Osteocyte (in vitro differentiated cells): ENCODE measurements at places on chromosomes 13 and 19.

DNA sequence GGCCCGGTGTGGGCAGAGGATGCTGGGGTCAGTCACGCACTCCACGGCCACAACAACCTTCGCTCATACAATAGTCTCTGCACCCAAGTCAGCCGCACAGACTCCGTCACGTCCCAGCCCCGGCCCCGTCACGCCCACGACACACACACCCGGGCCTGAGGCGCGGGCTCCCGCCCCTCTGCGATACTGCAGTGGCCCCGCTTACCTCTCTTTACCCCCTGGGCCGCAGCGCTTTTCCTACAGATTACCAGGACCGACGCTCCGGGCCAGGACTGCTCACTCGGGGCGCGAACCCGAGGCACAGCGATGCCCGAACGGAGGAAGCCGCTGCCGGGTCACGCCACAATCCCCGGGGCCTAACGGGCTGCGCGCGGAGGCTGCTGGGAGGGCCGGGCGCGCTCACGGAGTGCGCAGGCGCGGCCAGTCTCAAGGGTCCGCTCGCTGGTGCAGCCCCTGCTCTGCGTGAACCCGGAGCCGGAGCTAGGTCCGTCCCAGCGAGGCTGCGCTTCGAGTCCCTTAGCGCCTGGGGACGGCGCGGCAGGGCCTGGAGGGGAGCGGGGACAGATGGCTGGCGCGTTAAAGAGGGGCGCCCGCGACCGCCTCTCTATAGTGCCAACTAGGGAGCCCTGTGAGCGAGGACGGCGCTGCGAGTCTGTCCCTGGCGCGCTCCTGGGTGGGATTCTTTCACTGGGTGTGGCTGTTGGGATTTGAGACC, at the start of gene ZFP82:
ZFP82 (minus strand) TSS at position 358 of the 715 bp plus-strand sequence. CDS start 8,855 bp downstream, outside the sequence.
- DNase-seq: peak; percentile 95

DNA sequence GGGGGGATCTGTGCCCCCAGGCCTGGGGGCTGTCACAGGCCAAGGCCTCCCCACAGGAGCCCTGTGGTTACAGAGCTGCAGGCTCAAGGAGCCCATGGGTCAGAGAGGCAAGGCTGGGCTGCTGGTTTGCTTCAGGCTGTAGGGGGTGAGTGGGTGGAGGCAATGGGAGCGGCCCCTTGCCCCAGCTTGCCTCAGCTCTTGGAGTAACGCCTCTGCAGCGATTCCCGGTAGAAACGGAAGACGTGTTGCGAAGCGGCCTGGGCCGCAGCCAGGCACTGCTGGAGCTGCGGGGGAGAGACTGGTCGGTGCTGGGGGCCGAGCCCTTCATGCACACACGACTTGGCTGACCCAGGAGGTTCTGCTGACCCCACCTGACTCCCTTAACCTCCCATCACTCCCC, 10.1 kb downstream of the TMEM91 start:
- no peak for DNase-seq

DNA sequence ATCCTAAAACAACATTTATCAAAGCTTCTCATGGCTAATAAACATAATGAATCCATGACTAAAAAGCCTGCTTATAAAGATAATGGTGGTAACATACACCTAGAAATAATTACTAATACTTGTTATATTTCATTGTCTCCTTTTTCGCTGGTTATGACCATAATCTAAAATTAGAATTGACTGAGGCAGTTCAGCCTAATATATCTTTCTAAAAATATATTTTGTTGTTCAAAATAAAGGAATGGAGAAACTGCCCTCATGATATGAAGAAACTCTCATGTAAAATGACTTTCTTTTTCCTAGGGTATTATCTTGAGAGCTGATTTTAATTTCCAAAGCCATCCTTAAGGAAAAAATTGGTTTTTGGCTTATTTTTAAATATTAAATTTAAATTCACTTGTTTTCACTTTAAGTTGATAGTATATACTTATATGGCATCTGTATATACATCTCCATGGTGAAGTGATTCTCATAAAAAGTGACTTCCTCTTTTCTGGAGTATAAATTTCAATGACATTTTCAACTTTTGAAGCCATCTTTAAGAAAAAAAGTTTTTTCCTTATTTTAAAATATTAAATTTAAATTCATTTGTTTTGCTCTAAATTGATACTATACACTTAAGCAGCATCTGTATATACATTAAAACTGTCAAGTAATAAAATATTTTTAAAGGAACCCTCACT, 204.6 kb downstream of the VWA8 start:
- no peak for DNase-seq

GRCh38 chr19:35080613-35081170, 34.9 kb upstream of the FXYD3 start:
- DNase-seq: no peak

GRCh38 chr13:93872786-93873347, 606.6 kb downstream of the DCT start:
- DNase-seq: no peak

DNA sequence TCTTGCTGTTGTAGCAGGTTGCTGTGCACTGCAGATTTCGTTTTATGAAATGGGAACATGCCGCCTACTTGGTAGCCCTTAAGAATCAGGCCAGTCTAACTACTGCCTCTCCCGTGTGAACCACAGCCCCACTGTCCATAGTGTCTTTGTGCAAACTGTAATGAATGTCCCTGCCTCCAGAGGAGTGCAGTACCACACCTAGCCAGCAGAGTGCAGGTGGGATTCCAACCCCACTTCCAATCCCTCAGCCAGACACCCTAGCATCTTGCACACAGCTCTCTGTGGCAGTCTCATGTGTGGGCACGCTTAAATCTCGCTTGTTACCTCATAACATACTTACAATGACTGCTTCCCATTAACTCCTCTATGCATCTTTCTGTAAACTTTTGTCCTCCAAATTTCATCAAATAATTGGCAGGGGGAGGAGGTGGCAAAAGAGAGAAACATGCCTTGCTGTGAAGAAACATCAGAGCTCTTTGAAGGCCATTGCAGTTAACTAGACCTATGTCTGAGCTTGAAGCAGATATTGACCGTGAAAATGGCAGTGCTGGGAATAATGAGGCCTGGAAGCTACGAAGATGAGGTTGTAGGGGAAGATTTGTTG, 47.2 kb downstream of the ZAR1L start:
- no peak for DNase-seq

DNA sequence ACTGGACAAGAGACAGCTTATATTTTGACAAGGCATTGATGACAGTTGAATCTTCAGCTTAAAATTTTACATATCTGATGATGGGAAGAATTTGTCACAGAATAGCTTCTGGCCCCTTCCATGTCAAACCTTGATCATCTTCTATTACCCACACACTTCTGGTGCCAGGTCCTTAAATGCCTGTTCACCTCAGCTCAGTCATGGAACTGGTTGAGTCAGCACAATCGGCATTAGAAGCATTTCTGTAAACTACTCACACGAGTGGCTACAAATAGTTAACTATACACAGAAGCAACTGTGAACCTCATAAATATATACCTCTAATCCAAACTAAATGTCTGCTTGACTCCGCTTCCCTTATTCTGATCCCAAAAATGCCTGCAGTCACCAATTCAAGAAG, 161.2 kb downstream of the FOXO1 start:
- DNase-seq: no peak
